Effector memory CD4-positive, alpha-beta T cell (primary cell): ENCODE measurements at places on chromosomes 7 and 10.

- no peak for DNase-seq
These were observed 15.9 kb downstream of the ITPRIP start for GRCh38 chr10:104322416-104322782.

- DNase-seq, result no peak
These were observed 16.7 kb downstream of the AQP1 start for GRCh38 chr7:30928254-30928872.

- DNase-seq, result no peak
These were observed 570.6 kb downstream of the GRM8 start for GRCh38 chr7:126682176-126682575.

GRCh38 chr7:150370612-150371071 is 2.0 kb downstream of the REPIN1 start:
- no peak for DNase-seq

GRCh38 chr7:117202511-117202910 is 120.3 kb downstream of the WNT2 start:
- no peak for DNase-seq

- no peak for DNase-seq
These were observed 82.2 kb downstream of the GTF2IRD1 start for GRCh38 chr7:74535951-74536356.

DNA sequence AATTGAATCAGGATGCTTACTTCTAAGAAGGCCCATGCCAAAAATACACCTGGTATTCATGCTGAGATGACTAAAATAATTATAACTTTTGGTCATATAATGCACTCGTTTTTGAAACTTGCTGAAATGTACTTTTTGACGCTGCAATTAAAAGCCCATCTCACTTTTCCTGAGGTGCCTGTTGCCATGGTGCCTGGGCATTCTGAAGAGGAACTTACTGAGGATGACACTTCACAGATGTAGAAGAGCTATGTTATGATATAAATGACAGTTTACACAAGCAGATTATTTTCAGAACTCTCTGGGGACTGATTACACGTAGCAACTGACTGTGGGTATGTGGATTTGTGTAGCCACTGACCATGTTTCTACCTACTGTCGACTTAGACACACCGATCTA is 182.4 kb downstream of the TPK1 start:
- no peak for DNase-seq

DNA sequence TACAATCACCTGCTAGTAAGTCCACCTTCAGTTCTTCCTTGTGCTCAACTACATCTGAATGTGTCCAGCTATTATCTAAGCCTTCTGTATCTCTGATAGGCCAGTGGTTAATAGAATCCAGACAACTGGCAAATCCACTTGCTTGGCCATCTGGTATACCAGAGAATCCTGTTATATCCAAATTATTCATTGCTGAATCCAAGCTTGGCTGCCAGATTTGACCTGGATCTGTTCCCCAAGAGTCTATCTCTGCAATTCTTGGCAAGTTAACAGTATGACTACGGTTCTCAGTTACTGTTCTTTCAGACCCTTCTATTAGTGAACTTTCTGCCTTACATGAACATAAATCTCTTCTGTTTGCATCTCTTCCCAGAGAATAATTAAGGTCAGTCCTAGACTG is 154.6 kb upstream of the TARP start:
- no peak for DNase-seq

GRCh38 chr10:82742478-82742877 is 867.5 kb downstream of the NRG3 start:
- DNase-seq, result no peak

GRCh38 chr10:8116474-8116873 is 62.0 kb downstream of the GATA3 start:
- DNase-seq, result no peak
